Activated T-cell treated with anti-CD3 and anti-CD28 coated beads, Interleukin-2, amount 50 U/mL, for 48 hours (primary cell): ENCODE measurements at places on chromosomes 4 and X.

DNA sequence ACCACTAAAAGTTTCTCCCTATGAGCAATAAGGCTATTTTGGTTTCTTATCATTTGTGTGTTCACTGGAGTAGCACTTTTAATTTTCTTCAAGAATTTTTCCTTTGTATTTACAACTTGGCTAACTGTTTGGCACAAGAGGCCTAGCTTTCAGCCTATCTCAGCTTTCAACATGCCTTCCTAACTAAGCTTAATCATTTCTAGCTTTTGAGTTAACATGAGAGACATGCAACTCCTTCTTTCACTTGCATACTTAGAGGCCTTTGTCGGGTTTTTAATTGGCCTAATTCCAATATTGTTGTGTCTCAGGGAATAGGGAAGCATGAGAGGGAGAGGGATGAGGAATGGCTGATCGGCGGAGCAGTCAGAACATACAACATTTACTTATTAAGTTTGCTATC, 349.8 kb downstream of the OPHN1 start:
- DNase-seq: no peak

DNA sequence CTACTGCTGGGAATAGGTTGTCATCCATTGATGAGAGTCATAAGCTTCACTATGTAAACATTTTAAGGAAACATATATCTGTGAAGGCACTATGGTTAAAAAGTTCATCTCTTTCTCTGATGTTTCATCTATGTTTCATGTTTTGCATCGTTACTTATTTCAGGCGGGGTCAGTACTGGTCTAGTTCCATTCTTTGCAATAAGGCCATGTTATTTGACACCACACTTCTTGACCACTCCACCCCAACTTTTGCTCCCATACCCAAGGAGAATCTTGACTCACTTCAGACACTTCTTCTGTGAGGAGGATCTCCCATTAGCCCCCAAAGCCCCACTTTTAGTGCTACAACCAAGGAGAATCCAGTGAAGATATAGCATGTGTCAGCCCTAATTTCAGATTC, 119.4 kb downstream of the GRIA3 start:
- DNase-seq: no peak

- no peak for DNase-seq
These were observed 20.0 kb upstream of the BCOR start for GRCh38 chrX:40117715-40118285.

DNA sequence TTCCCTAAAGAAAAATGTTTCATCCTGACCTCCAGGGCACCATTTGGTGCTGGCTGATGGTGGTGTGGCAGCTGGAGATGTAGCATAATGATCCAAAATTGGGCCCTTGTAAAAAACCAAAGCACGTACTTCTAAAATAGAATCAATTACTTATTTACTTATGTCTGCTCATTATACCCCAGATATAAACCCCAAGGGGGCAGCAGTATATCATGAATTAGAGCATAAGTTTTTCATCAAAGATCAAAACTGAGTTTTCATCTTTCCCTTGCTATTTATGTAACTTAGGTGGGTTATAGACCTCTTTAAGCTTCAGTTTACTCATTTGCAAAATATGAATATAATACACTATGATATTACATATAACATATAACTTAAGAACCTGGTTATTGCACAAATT, 241.1 kb downstream of the TACR3 start:
- no peak for DNase-seq

GRCh38 chr4:94540476-94540875, 88.7 kb downstream of the PDLIM5 start:
- no peak for DNase-seq

DNA sequence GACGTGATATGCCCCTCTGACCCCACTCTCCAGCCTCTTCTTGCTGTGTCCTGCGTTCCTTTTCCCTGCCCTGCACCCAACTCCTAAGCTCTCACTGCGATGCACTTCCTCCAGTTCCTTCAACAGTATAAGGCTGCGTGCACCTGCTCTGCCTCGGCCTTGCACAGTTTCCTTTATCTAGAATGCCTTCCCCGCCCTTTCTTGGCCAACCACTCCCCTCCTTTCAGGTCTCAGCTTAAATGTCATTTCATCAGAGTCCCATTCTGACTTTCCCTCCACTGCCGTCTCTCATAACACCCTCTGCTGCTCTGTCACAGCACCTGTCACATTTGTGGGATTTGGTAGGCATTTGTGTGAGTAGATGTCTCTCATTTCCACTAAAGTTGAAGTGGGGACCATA, 58.4 kb upstream of the NEIL3 start:
- DNase-seq: no peak

- DNase-seq: no peak
These were observed 61.6 kb upstream of the GPM6A start for GRCh38 chr4:175873707-175874106.

DNA sequence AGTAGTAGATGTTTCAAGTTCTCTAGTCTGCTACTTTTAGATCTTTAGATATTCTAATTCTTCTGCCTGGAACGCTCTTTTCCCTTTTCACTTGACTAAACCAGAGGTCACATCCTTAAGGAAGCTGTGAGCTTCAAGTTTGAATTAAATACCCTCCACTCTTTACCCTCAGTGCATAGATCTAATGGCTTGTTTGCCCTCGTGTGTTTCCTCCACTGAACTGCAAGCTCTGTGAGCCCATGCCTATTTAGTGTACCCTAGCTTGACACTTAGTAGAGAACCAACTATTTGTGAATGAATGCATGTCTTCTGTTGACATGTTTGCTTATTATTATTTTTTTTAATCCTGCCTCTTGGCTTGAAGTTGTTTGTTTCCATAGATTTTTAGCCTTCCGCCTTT, 138.3 kb downstream of the PDE5A start:
- no peak for DNase-seq

- DNase-seq: no peak
These were observed 465.4 kb downstream of the FAT4 start for GRCh38 chr4:125780164-125780563.

DNA sequence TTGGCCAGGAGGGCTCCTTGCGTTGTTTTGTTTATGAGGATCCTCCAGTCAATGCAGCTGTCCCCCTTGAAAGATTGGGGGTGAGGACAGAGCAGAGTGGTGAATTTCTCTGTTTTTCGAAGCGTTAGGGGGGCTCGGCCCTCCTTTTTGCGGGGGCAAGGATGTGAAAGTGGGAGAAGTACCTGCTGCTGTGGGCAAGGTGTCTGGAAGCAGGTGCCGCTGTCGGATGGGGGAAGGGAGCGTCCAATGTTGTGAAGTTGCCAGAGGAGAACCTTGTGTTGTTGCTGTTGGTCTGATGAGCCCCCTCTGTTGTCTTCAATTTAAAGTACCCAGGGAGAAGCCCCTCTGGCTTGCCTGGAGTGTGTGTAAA, 613 bp downstream of the GLRB start:
- no peak for DNase-seq

DNA sequence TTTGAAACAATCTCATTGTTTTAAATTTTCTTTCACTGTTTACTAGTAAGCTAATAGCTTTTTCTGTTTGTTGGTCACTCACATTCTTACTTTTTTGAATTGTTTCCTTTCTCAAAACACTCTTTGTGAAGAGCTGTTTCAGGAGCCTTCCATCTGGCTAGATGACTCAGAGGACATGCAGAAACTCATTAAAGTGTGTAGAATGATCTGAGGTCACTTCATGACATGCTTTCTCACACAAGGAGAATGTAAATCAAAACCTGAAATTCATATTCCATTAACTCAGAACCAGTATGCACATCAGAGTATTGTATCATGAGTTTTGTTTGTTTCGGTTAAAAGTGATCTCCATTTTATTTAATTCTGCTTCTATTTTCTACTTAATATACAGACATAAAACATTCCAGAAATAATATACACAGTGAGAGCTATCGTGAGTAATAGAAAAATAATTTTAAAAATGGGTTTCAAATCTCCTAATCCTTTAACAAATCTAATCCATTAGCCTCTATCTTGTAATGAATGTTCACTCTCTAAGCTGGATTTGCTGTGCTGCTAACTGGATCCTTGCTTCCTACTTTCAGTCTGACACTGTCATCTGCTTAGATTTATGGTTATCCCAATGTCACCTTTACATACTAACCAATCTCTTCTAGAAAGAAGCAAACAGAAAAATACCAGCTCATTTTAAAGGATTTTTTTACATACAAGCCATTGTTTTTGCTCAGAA, 449.6 kb downstream of the FSTL5 start:
- DNase-seq: no peak

DNA sequence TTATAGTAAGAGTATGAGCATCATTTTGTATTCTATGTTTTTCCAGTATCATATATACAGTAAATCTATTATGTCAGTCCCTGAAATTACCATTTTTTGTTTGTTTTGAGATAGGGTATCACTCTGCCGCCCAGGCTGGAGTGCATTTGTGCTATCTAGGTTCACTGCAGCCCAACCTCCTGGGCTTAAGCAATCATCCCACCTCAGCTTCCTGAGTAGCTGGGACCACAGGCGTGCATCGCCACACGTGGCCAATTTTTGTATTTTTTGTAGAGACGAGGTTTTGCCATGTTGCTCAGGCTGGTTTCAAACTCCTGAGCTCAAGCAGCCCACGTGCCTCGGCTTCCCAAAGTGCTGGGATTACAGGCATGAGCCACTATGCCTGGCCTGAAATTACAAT, 85.6 kb downstream of the ZNF330 start:
- no peak for DNase-seq

GRCh38 chr4:37388681-37389365, 144.3 kb downstream of the NWD2 start:
- no peak for DNase-seq
